Activated CD8-positive, alpha-beta T cell treated with anti-CD3 and anti-CD28 coated beads for 36 hours (primary cell): ENCODE measurements at places on chromosomes 3 and 15.

DNA sequence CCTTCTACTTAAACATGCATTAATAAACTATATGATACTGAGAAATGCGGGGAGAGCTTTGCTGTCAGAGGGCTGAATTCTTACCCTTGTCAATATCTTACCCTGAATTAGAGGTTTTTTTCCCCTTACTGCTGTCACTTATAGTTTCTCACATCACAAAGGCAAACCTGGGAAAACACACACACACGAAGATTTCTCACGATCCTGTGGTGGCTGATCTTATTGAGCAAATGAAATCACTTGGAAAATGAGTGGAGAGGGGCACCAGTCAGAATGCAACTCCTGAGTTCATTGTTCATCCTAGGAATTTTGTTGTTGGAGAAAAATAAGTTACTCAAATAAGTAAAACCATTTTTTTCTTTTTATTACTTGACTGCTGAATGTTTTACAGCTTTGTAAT, 673.6 kb downstream of the EDEM1 start:
- no peak overlapping the region for H3K27ac ChIP-seq
- H3K4me1 ChIP-seq = no peaks in the 10 kb centered on the region
- no peak for DNase-seq
- H3K27me3 ChIP-seq = no peaks in the 10 kb centered on the region

DNA sequence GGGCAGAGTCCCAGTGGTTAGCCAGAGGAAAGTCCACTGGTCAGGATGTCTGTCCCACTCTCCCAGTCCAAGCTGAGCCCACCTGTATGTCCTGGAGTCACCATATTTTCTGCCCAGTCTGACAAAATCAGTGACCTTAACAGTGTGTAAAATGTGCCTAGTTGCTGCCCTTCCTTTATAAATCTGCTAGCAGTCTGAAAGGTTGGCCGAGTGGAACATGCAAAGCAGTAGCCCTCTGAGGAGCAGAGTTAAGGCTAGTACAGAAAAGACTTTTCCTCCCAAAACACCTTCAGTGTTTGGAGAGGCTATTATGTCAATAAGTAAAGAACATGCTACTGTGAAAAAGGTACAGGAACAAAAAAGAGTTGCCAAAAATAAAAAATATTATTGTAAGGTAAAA, 15.3 kb downstream of the TTC21A start:
- H3K4me3 ChIP-seq = no peak overlapping the region
- H3K36me3 ChIP-seq = no peaks in the 10 kb centered on the region
- H3K4me1 ChIP-seq = peaks cover 11% of the 10 kb centered on the region
- DNase-seq = no peak
- H3K27me3 ChIP-seq = no peaks in the 10 kb centered on the region

GRCh38 chr15:39651295-39651694, 70.4 kb downstream of the THBS1 start:
- H3K36me3 ChIP-seq = no peaks in the 10 kb centered on the region
- no peak overlapping the region for H3K4me3 ChIP-seq
- no peak overlapping the region for H3K27ac ChIP-seq
- no peak for DNase-seq

- no peak overlapping the region for H3K4me3 ChIP-seq
- H3K27me3 ChIP-seq = no peaks in the 10 kb centered on the region
- no peaks in the 10 kb centered on the region for H3K36me3 ChIP-seq
- no peak for DNase-seq
- H3K4me1 ChIP-seq = no peaks in the 10 kb centered on the region
Observed at GRCh38 chr15:29621616-29622015, 200.7 kb downstream of the TJP1 start.

GRCh38 chr3:132469326-132469725, 52.0 kb downstream of the DNAJC13 start:
- no peaks in the 10 kb centered on the region for H3K27me3 ChIP-seq
- H3K4me1 ChIP-seq = no peaks in the 10 kb centered on the region
- H3K4me3 ChIP-seq = no peak overlapping the region
- H3K36me3 ChIP-seq = peaks cover 16% of the 10 kb centered on the region
- no peak for DNase-seq

DNA sequence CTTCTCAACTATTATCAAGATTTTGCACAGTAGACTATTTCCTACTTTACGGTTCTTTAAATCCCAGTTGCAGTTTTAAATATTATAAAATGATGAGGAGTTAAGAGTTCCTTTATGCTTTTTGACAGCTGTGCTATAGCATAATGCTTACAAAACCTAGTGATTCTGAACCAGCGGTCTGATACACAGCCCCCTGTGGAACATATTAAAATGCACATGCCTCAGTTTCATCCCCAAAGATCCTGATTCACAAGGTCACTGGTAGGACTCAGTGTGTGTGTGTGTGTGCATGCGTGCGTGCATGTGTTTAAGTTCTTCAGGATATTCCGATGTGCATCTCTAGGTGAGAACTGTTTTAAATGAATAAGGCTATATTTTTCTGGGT, 330.1 kb upstream of the TPM1 start:
- peak; percentile 26 for DNase-seq
- H3K27ac ChIP-seq = peak overlapping the region; percentile 88

GRCh38 chr3:71447803-71448202, 135.7 kb downstream of the FOXP1 start:
- peaks cover 29% of the 10 kb centered on the region for H3K36me3 ChIP-seq
- no peak for DNase-seq
- H3K27ac ChIP-seq = peak overlapping the region; percentile 93
- H3K4me3 ChIP-seq = peak overlapping the region; percentile 9
- no peaks in the 10 kb centered on the region for H3K27me3 ChIP-seq
- H3K4me1 ChIP-seq = peaks cover 92% of the 10 kb centered on the region

DNA sequence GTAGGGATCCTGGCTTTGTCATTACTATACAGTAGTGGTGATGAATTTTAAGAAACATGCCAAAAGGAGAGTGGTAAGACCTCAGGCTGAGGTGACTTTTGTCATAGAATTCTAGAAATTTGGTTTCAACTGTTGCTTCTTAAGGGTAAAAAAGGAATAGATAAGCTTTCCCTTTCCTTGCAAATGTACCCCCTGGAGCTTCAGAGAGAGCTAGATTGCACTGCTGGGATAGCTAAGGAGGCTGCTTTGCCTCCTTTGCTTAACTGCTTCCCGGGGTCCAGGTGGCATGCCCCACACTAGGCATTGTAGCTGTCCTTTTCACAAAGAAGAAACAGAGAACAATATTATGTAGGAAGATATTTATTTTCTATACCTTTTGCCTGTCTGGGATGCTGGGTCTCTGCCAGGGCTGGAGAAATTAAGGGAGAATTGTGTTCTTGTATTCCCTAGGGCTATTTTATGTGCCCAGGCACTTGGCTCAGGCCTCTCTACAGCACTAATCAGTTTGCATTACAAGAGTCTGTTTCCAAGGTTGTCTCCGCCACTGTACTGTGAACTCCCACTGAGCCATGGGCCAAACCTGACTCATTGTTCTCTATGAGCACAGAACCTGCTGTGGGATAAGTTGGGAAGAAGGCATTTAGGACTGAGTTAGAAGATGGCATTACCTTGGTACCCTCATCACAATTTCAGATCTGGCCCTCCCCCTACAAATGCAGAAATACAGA, 460.0 kb downstream of the PDCD6IP start:
- no peaks in the 10 kb centered on the region for H3K36me3 ChIP-seq
- H3K4me3 ChIP-seq = no peak overlapping the region
- H3K27me3 ChIP-seq = no peaks in the 10 kb centered on the region
- no peak for DNase-seq
- H3K27ac ChIP-seq = no peak overlapping the region

GRCh38 chr3:127774647-127775046, 47.7 kb downstream of the MGLL start:
- no peaks in the 10 kb centered on the region for H3K27me3 ChIP-seq
- H3K4me3 ChIP-seq = no peak overlapping the region
- no peak for DNase-seq
- peaks cover 2% of the 10 kb centered on the region for H3K36me3 ChIP-seq
- H3K4me1 ChIP-seq = peaks cover 8% of the 10 kb centered on the region

GRCh38 chr15:40495516-40495915, 24.7 kb downstream of the CHST14 start:
- H3K4me3 ChIP-seq = no peak overlapping the region
- DNase-seq = no peak
- peaks cover 4% of the 10 kb centered on the region for H3K27me3 ChIP-seq
- H3K27ac ChIP-seq = peak overlapping the region; percentile 2

DNA sequence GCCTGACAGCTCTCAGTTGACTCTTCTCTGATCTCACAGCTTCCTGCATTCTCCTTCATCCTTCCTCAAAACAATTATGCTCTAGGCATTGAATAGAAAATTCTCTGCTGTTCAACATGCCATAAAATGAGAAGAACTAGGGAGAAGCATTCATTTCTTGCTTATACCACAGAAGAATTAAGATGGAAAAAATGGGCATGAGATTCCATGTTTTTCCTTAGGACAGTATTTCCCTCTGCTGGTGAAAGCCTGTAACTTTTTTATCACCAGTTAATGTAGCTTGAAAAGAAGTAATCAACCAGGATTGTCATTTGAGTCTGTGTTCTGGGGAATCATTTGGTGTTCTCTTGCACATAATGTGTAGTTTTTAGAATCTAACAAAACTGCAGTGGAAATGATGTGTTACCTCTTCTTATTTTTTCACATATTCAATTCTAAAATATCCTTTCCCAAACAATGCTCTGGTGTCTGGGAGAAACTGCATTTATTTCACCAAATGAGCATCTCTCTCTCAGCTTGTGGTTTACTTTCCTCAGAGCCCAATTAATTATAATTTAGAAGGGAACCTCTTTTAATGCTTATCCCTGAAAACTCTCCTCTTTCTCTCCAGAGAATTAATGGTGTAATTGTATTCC, 92.8 kb upstream of the DCBLD2 start:
- no peaks in the 10 kb centered on the region for H3K4me1 ChIP-seq
- H3K27ac ChIP-seq = no peak overlapping the region
- DNase-seq = no peak
- H3K4me3 ChIP-seq = no peak overlapping the region
- H3K36me3 ChIP-seq = no peaks in the 10 kb centered on the region
- H3K27me3 ChIP-seq = peaks cover 2% of the 10 kb centered on the region

DNA sequence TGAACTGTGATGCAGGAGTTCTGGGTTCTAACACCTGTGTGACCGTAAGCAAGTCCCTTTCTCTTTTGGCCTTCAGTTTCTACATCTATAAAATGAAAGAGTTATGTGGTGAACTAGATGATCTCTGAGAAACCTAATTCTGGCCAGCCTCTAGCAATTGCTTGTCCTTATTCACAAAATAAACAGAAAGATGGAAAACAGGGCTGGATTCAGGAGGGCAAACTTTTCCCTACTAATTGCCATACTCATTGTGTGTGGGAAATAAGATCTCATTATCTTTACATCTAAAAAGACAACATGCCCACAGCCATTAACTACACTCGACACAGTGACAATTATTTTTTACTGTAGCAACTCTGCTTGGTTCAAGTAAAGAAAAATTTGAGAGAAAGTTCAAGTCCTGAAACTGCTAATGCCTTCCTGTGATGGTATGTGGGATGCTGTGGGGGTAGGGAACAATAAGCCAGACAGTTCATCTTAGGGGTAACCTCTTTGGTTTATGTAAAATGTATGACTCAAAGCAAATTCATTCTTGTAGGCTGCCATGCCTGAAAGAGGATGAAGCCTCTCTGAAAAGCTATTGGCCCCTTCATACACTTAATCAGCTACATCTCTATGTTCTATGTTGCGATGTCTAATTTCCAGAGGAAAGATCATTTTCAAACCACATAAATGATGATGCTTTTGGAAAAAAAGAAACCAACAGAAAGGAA, 177.6 kb upstream of the BCL6 start:
- peak overlapping the region; percentile 44 for H3K27ac ChIP-seq
- peaks cover 14% of the 10 kb centered on the region for H3K36me3 ChIP-seq
- peak; percentile 59 for DNase-seq
- H3K4me1 ChIP-seq = peaks cover 78% of the 10 kb centered on the region
- H3K4me3 ChIP-seq = no peak overlapping the region

DNA sequence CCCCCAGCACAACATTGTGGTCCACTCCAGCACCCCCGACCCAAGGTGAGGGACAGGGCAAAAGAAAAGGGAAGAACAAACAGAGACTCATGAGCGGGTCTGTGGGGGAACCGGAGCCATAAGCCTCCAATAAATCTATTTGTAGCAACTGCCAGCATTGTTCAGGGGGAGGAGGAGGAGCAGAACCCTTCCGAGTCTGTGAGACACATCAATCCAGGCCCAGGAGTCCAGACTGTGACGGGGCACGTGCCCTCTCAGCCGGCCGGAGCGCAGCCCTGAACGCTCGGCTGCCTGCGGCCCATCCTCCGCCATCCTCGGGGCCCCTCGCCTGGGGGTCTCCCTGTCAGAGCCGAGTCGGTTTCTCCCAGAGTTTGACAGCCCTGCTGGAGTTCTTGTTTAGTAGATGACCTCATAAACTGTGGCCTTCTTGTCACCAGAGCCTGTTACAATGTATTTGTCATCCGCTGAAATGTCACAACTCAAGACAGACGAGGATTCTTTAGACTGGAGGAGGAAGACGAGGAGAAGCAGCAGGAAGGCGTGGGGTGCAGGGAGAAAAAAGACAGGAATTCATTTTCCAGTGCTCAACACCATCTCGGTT, 47.9 kb downstream of the TLE3 start:
- no peak overlapping the region for H3K27ac ChIP-seq
- H3K4me1 ChIP-seq = no peaks in the 10 kb centered on the region
- no peak for DNase-seq
- H3K4me3 ChIP-seq = no peak overlapping the region
